Uterus (tissue), 4 donors: ENCODE measurements at places on chromosomes 2 and 18. TPM values are rescaled to one million over a fixed set of nuclear protein-coding genes. Genes with fewer than 3 reads are reported as not detected.

GRCh38 chr18:43934322-43934721, 657.0 kb upstream of the SYT4 start:
- DNase-seq: no peak

Gene THUMPD2
- total RNA-seq: 24.0 TPM

Gene HJURP
- not detected for total RNA-seq

- DNase-seq: no peak
These were observed 471.9 kb upstream of the HS6ST1 start for GRCh38 chr2:128790541-128791001.

Gene FOXD4L1
- total RNA-seq: not detected

DNA sequence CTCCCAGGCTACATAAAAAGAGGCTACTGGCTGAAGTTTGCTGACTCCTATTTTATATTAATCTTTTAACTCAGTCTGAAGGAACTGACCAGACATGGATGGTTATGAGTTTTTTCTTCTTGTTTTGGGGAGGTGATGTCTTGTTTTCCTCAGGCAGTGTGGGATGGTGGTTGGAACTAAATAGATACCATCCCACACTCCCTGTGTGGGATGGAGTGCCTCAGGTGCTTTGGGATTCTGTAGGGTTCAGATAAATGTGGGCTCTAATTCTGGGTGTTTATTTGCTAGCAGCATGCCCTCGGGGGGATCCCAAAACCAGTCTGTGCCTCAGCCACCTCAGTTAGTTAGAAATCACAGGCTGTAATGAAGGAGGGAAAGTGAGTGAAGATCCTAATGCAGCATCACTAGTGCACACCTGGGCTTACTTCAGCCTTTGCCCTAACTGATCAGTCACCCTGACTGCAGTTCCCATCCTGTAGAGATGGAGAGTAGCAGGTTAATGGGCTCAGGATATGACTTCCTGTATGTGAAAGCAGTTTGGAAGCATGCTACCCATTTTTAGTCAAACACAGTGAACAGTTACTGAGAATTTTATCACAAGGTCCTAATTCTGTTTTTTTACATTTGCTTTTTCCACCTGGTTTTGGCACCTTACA, 132.2 kb downstream of the SPTBN1 start:
- DNase-seq: no peak

- no peak for DNase-seq
These were observed 48.2 kb downstream of the NCOA1 start for GRCh38 chr2:24539258-24539657.

Gene IL1F10
- total RNA-seq: not detected

Gene GPR39
- total RNA-seq: 0.52 TPM

- no peak for DNase-seq
These were observed 331.1 kb downstream of the PLCL1 start for GRCh38 chr2:198135481-198135934.

Gene NPHP1
- total RNA-seq: 24.7 TPM

DNA sequence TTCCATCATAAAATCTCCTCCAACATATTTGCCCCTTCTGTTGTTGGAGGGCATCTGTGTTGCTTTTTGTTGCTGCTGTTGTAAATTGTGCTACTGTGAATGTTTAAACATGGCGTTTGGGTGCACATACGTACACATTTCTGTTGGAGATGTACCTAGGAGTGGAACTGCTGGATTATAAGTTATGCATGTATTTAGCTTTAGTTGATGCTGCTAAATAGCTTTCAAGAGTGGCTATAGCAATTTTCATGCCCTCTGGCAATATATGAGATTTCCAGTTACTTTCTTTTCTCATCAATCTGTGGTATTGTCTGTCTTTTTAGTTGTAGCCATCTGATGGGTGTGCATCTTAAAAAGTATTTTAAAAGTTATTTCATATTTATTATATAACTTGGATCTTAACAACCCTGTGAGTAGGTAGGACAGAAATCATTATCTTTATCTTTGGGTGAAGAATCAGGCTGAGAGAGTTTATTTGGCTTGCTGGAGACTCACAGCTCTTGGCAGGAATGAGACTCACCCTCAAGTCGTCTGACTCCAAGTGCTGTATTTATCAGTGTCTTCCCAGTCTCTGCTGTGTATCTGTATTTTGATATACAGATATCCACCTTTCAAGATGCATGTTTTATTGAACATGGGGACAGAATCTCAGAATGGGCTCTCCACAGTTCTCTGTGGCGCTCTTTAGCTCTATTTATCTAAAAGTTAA, 16.9 kb downstream of the ZNF236 start:
- DNase-seq: no peak

DNA sequence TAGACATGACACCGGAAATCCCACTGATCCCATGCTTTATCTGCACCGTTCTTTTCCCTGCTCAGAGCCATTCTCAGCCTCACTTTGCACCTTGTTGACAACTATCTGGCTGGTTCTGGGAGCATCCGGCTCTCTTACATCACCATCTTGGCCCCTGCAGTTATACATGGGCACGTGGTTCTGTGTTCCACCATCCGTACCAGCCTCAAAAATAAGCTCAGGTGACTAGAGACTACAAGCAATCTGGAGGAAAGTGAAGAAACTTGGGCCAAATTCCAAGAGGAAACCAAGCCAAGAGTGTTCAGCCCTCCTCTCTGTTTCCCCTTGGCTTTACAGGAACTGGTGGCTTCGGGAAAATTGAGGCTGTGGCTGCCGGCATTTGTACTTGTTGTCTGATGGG, 244.6 kb upstream of the ACVR2A start:
- DNase-seq: no peak

DNA sequence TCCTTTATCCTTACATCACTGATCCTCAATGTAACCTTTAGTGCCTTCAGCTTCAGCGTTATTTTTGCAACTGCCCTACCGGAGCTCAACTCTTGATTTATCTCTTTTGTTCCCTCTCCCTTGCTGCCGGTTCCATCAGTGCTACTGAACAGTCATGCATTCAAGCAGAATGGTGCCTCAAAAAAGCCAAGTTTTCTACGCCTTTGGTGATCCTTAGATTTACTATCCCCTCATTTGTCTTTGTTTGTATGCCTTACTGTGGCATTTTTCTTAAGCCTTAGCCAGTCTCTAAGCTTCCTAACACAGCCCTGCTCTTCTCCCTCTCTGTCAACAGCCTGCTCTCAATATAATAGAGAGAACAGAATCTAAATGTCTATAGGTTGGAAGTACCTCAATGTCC, 847.7 kb downstream of the CPS1 start:
- DNase-seq: no peak

- DNase-seq: no peak
These were observed 31.2 kb downstream of the C1D start for GRCh38 chr2:68031542-68032160.

DNA sequence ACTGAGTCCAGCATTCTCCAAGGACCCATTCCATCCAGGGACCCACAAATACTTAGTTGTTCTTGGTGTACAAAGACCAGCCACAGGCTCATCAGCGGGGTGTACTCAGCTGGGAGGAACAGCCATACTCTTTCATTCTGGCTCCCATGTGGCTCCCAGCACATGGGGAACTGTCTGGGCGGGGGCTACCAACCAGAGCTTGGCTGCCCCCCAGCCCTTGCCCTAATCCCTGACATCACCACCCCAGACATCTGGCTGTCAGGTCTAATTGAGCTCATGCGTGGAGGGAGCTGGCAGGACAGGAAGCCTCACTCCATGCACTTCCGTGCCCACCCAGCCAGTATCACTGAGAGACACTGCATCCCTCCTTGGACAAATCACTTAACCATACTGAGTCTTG, 283.6 kb downstream of the DYSF start:
- DNase-seq: no peak

DNA sequence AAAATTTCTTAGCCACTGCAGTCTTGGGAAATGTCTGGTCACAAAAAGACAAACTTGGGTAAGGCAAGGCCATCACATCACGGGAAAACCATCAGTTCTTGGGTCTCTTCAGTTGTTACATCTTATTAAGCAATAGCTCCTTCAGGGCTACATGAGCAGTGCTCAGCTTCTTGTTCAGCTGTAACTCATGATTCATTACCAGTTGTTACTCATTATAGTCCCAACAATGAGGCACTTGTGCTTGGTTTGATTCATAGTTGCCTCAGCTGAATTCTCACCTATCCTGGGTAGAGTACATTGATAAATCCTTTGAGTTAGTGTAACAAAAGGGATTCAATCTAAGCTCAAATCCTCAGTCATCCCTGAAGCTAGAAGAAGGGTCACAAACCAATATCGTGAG, 102.4 kb upstream of the DCC start:
- DNase-seq: no peak

GRCh38 chr2:19874726-19875125, 27.1 kb downstream of the TTC32 start:
- DNase-seq: no peak

GRCh38 chr2:107282135-107282534, 396.2 kb upstream of the ST6GAL2 start:
- DNase-seq: no peak

DNA sequence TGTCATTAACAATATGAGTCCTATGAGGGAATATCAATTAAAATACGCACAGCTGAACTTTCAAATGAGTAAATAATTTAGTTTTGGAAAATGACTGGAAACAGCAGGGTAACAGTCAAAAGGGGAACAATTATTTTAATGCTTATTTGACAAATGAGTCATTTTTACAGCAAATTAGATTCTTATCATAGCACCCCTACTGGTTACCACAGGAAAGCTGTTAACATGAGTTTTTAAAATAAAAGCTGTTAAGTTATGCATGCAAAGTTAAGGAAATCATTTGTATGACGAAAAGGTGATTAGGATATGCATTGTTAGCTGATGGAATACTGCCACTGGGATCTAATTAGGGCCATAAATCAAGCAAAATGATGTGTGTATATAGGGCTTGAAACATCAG, 435.1 kb upstream of the MEIS1 start:
- DNase-seq: no peak
